Suprapubic skin (tissue), 4 donors: ENCODE measurements at places on chromosomes 2 and 18.

DNA sequence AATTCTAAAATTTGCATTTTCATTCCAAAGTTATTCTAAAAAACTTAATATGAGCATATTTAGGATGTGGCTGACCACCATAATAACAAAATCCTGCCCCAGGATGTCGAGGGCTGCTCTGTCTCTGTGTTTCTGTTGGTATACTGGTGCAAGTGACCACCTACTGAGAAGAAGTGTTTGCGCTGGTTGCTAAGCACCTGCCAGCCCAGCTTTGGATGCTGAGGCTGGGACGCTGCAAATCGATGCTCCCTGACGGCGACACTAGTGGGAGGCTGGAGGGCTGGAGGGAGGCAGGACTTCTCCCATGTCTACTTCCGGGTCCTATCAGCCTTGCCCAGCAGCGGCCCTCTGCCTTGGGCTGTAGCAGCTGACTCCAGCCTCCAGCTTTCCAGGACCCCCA lies 45.0 kb downstream of the LAMA1 start:
- DNase-seq: no peak

DNA sequence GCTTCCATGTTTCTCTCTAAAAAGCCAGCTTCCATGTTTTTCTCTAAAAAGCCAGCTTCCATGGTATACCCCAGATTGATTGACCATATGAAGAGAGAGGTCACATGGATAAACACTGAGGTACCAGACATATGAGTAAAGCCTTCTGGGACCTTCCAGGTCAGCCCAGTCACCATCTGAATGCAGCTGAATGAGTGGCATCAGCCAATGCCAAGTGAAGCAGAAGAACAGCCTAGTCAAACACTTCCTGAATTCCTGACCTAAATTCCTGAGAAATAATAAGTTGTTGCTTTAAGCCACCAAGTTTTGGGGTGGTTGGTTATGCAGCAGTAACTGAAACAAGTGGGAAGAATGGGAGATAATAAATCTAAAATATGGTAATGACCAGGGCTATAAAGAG lies 5.7 kb upstream of the ALS2 start:
- DNase-seq: no peak

- DNase-seq: no peak
Observed at GRCh38 chr2:235734688-235735231, 240.9 kb downstream of the AGAP1 start.

DNA sequence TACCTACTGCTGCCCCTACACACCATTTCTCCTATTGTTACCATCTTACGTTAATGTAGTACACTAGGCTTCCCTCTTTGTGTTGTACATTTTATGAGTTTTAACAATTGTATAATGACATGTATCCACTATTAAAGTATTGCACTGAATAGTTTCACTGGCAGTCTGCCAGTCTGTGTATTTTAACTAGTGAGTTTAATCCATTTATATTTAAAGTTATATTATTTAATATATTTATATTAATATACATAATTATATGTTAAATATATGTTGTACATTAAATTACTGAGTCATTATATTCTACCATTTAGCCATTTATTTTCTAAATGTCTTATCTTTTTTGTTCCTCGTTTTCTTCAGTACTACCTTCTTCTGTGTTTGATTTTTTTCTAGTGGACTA lies 44.8 kb upstream of the PHLPP1 start:
- no peak for DNase-seq

DNA sequence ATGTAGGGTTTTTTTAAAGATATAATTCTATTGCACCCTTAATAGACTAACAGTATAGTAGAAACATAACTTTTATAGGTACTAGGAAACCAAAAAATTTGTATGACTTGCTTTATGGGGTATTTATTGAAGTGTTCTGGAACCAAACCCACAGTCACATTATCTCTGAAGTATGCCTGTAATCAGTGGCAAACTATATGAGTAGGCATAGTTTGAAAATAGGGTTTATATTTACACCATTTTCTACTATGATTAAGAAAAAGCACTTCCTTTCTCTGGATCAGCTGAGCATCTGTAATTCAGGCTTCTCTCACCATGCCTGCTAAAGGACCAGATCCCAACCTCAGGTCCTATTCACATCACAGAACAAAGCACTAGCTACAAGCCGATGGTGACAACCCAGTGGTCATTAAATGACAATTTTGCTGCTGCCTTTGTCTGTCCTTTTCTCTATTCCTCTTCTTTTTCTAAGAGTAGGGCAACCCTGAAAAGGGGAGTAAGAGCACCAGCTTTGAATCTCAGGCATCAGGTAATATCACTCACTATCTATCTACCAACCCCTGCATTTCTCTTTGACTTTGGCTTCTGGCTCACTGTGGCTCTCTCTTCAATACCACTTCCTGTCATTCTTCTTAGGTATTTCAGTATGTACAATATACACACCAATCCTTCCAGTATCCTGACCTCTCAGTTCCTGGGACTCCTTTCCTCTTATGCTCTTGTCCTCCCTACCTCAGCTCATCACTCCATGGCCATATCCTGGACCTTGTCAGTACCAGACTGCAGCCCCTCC lies 14.4 kb downstream of the NEMP2 start:
- no peak for DNase-seq

DNA sequence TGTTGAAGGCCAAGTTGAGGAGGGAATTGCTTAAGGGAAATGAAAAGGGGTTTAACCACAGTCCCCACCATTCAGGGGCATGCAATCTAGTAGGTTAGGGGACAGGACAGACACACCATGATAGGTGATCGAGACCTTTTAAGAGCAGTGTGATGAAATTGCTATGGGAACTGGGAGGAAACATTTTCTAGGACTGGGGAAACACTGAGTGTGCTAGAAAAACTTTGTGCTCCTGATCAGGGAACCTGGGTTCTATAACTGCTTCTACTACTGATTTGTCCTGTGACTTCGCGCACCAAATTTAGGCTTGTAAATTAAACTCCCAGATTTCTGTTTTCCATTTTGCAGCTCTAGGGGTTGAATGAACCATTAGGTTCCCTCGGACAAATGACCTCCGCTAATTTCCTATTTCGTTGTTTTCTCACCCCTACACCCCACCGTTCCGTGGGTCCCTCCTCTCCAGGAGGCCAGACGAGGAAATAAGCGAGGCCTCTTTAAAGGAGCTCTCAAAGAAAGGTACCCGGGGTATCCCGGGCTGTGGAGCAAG lies 371 bp upstream of the LCLAT1 start:
- DNase-seq: no peak
